ENCODE measurements at places on chromosomes 12 and 14. TPM values are rescaled to one million over a fixed set of nuclear protein-coding genes. Genes with fewer than 3 reads are reported as not detected.

Gene CTDSP2
- total RNA-seq = 177 TPM

Gene CHGA
- 0.81 TPM for total RNA-seq

Gene PTGDR
- 1.0 TPM for total RNA-seq

- no peak for DNase-seq
Observed at GRCh38 chr14:102948698-102949061, 26.2 kb downstream of the AMN start.

- no peak for DNase-seq
Observed at GRCh38 chr14:90722590-90722989, 93.6 kb downstream of the TTC7B start.

DNA sequence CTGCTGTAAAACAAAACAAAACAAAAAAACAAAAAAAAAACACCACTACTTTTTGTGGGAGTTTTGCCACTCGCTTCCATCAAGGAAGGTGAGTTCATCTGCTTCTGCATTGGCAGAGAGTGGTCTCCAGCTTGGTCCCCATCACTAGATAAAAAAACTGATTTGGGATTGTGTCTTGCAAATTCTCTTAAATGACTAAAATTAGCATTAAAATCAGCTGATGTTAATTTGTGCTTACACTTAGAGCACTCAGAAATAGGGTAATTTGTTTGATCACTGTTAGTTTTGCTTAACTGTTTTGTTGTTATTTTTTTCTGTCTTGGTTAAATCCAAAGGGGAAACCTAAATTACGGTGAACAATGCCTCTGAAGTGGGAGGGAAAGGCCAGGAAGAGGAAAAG, 1048.0 kb downstream of the LRFN5 start:
- no peak for DNase-seq

- no peak for DNase-seq
Observed at GRCh38 chr12:104524034-104524832, 67.5 kb downstream of the CHST11 start.

GRCh38 chr12:633731-634130, 29.5 kb downstream of the NINJ2 start:
- no peak for DNase-seq

DNA sequence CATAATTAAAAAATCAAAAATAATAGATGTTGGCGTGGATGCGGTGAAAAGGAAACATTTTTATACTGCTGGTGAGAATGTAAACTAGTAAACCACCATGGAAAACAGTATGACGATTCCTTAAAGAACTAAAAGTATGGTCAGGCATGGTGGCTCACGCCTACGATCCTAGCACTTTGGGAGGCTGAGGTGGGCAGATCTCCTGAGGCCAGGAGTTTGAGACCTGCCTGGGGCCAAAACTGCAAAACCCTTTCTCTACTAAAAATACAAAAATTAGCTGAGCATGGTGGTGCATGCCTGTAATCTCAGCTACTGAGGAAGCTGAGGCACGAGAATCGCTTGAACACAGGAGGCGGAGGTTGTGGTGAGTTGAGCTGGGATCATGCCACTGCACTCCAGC, 195.7 kb upstream of the BMP4 start:
- no peak for DNase-seq

DNA sequence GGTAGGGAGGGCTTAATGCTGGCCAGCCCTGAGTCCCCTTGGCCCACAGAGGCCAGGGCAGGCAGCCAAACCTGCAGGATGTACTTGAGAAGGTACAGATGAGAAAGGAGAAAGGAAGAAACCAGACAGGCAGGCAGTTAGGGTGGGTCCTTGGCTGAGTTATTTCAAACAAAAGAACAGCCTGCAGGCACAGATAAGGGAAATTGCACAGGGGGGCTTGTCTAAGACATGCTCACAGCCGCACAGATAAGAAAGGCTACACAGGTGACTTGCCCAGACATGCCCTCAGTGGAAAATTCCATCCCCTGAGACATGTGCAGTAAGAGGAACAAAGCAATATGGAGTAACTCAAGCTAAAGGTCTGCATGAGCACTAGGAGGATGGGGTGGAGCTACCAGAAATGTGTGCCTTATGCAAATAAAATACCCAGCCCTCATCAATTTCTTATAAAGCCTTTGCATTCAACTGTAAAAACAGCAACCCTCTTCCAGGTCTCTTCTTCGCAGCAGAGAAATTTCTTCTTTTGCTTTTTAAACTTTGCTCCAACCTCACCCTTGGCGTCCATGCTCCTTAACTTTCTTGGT, 158.2 kb upstream of the RGS6 start:
- DNase-seq = no peak

GRCh38 chr12:4006743-4007142, 133.5 kb upstream of the PARP11 start:
- DNase-seq = no peak

- no peak for DNase-seq
Observed at GRCh38 chr14:95106971-95107370, 50.4 kb downstream of the DICER1 start.

GRCh38 chr12:22656831-22657230, 31.9 kb downstream of the ETNK1 start:
- no peak for DNase-seq

DNA sequence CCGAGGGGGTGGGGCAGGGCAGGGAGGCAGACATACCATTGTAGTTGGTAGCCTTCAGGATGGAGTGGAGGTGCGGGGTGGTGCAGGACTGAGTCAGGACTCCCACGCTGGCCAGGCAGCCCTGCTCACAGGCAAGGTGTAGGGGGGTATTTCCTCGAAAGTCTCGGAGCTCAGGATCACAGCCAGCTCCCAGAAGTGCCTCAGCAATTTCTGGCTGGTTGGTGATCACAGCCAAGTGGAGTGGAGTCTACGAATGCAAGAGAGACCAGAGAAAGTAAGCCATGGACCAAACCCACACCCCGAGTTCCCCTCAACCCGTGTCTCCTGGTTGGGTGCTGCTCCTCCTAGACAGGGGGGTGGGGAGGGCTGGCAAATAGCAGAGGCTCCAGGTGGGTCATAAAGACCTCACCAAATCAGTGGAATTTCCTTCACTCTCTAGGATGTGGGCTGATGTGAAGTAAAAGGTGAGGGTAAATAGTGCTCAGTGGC, 1.4 kb downstream of the NFKBIA start:
- no peak for DNase-seq

GRCh38 chr12:121064116-121064515, 25.1 kb upstream of the OASL start:
- DNase-seq = no peak

DNA sequence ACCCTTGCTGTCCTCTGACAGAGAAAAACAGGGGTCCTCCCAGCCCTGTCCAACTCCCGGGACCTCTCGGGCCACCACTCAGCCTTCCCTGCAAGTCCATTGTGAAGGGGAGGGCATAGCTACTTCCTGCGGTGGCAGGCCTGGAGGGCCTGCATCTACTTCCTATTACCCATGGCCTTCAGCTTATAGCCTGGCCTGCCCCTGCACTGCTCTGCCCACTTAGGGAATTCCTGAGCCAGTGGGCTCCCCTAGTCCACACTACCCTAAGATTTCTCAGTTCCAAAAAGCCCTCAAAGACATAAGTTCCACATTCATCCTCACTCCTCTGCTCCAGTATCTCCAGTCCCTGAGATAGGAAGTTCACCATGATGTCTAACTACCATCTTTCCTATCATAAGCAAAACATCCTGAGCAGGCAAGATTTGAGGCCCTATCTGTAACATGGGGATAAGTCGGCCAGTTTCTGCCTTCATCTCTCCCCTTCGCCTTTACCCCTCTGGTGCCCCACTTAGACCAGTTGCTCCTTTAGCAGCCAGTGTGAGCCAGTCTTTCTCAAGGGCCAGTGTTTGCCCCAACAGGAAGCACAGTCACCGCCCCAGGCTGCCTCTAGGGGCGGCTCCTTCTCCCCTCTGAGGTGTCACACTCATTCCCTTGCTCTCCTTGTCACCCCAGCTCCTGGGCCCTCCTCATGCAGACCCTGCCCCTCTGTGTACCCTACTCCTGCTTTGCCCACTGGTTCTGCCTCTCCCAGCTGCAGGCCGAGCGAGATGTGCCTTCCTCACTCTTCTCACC, 10.9 kb downstream of the HDAC7 start:
- DNase-seq = no peak

DNA sequence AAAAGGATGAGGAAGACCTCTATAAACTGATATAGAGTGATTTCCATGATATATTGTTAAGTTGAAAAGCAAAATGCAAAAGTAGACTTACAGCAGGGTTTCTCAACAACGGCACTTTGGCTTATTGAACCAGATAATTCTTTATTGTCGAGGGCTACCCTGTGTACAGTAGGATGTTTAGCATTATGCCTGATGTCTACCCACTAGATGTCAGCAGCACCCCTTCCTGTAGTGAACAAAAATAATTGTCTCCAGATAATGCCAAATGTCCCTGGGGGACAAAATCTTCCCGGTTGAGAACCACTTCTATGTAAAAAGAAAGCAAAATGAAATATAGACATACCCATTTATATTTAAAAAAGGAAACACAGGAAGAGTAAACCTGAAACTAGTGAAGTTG, 32.4 kb downstream of the ABCD2 start:
- DNase-seq = no peak
